ENCODE measurements at places on chromosomes 13 and 19.

- no peak for DNase-seq
Observed at GRCh38 chr19:46599716-46600373, 1.3 kb upstream of the CALM3 start.

DNA sequence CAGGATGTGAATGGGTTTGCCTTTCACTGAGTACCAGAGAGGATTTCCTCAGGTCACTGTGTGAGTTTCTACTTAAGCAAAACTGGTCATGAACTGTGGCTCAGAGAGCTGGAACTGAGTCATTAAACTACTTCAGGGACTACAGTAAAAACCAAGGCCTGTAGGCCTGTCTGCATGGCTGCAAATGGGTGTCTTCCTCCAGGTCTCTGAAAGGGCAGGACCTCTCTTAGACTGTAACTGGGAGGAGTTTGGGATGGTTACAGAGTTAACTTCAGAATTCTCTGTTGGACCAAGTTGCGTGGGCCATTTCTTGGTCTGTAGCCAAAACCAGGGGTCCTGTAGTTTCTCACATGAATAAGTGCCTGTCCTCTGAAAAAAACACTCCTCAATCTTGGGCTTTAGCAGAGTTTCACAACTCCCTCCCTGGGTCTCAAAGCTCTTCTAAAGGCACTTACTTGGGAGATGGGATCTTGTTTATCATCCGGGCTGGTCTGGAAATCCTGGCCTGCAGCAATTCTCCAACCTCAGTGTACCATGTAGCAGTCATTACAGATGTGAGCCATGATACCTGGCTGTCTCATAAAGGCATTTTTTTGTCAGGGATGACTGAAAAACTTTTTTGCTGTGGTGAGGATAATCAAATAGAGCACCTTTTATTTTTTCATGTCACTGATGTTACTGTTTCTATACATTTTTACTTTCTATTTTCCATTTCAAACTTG is 19.7 kb downstream of the ZNF714 start:
- no peak for DNase-seq

DNA sequence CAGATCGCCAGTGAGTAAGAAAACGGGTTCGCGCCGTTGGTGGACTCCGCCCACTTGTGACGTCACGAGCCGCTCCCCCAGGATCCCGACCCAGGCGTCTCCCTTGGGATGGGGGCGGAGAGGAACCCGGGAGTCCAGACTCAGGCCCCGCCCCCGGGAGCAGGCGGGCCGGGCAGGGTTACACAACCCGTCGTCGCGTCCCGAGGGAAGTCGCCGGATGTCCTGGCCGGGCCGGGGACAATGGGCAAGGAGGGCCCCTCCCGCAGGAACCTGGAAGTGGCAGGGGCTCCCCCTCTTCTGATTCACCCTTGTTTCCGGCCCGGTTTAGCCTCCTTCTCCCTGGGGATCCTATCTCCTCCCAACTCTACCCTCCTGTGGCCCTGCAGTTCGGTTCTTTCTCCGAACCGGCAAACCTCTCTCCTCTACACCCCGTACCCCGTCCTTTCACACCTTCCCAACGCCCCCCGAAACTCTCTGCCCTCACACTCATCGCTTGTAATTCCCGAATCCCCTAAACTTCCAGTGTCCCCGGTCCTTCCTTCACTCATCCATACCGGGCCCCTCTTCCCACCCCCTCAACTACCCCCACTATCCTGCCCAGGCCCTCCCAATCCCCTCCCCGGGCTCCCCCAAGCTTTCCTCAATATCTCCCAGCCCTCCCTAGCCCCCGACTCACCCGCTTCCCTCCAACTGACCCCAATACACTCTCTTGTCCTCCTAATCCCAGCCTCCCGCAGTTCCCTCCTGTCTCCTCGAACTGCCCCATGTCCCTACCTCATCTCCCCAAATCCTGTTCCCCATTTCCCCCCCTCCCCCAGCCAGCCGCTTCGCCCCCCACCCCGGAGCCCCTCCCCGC is 20.0 kb upstream of the ERCC1 start:
- peak; percentile 66 for DNase-seq

GRCh38 chr13:47087841-47088240 is 191.0 kb upstream of the HTR2A start:
- DNase-seq, result no peak

- DNase-seq, result no peak
Observed at GRCh38 chr19:4776436-4777211, 14.9 kb upstream of the FEM1A start.

- no peak for DNase-seq
Observed at GRCh38 chr19:39304701-39305571, 8.7 kb downstream of the IFNL1 start.

All from T-helper 2 cell treated with Interferon-gamma antibody and Interleukin-4, amounts not matched to agents 5 μg/mL and 100 μg/mL, for 36 hours (primary cell).